Fibroblast of skin of abdomen (primary cell): ENCODE measurements at places on chromosomes 7 and 10.
A peak's percentile ranks its signal among the peaks of the same experiment; 100 is the strongest.

DNA sequence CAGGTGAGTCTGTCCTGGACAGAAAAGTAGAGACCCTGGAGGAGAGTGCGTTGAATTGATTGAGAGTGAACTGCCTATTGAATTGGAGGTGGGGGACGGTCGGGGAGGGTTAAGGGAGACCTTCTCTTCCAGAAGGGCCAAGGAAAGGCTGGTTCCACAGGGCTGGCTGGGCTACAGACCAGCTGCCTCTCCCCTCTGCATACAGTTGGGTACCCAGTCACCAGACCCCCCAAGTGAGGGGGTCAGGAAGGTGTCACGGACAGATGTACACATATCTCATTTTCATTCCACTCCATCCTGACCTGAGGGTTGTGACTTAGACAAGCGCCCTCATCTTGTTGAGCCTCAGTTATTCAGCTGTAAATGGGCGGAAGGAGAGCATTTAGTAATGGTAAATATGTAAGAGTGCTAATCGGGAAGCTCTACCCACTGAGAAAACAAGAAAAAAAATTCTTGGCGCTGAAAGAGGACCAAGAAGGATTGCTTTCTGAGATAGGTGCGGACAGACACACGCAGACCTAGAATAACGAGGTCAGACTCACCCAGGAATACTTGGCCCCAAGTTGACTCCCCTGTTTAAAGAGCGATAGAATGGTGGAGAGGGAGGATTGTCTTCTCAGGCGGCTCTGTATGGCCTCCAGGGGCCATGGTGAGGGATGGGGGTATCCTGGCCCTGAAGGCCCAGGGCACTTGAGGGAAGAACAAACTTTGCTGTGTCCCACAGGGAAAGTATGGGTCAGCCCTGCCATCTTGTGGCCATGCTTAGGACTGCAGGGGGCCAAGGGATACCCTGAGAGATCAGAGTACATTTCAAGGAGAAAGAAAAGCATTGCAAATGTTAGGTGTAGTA lies 7.2 kb upstream of the MBL2 start:
- DNase-seq = peak; percentile 56

GRCh38 chr10:84204122-84204521 lies 9.8 kb downstream of the CDHR1 start:
- DNase-seq = no peak

GRCh38 chr7:134315679-134316538 lies 821 bp downstream of the SLC35B4 start:
- DNase-seq = peak; percentile 29

DNA sequence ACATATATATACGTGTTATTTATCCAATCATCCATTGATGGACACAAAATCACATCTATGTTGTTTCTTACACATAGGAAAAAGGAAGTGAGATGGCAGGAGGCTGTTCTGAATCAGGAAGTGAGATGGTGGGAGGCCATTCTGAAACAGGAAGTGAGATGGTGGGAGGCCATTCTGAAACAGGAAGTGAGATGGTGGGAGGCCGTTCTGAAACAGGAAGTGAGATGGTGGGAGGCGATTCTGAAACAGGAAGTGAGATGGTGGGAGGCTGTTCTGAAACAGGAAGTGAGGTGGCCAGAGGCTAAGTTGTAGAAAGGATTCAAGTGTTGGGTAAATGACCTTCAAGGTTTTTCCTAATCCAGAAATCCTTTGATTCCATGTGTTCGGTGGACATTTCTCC lies 921.5 kb downstream of the TYW1 start:
- DNase-seq = no peak

DNA sequence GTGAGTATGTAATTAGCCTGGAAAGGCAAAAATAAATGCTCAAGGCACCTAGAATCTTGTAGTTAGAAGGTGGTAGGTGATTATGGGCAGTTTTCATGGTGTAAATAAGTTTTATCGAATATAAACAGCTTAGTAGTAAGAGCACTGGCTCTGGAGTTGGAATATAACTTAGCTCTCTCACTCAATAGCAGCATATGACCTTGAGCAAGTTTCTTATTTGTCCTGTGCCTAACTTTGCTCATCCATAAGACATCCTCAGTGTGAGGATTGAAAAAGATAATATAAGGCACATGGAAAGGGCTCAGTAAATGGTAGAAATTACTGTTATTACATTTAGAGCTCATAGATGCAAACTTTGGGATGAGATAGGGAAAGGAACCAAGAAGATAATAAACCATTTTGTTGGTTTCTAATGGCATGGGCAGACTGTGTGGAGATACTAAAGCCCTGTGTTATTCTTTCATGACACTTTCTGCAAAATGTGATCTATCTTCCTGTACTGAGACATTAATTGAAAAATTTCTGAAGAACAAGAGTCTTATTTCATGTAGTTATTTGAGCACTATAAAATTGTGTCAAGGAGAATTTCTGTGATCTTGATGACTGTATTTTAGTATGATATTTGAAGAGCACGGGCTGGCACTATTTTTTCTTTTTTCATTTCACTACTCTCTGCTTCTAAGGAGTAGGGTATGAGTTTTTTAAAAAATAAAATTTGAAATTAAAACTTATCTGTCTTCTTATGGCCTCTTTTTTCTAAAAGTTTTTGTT lies 3.1 kb downstream of the SLK start:
- DNase-seq = no peak

DNA sequence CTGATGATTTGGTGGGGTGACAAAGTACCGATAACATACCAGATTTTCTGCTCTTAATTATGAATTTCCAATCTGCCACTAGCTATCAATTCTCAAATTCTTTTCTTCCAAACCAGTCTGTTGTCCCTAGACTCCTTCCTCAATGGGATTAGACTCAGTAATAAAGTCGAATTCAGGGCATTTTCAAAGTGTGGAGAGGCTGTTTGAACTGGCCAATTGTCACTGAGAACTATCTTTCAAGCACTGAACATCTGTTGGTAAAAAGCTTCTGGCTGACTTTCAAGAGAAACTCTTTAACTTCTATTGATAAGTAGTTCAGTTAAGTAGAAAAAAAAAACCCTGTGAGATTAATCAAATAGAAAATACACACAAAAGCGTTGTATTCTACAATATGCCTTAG lies 108.9 kb downstream of the SAMD9 start:
- no peak for DNase-seq
